ENCODE measurements at places on chromosomes 1 and 21. TPM values are rescaled to one million over a fixed set of nuclear protein-coding genes. Genes with fewer than 3 reads are reported as not detected.

The GPR161 gene
- 14.1 TPM for polyA plus RNA-seq

The PROX1 gene
- polyA plus RNA-seq, result 0.07 TPM

The DMBX1 gene
- not detected for polyA plus RNA-seq

The GJA9 gene
- not detected for polyA plus RNA-seq

The ZBTB8A gene
- 5.0 TPM for polyA plus RNA-seq

The PTPRF gene
- polyA plus RNA-seq, result 68.3 TPM

The MIXL1 gene
- 0.21 TPM for polyA plus RNA-seq

The IGSF9 gene
- not detected for polyA plus RNA-seq

The LRRC8D gene
- 41.1 TPM for polyA plus RNA-seq

The CD84 gene
- not detected for polyA plus RNA-seq

The AMY1B gene
- not detected for polyA plus RNA-seq

The FMOD gene
- polyA plus RNA-seq, result 5.4 TPM

The ZNF593 gene
- polyA plus RNA-seq, result 28.6 TPM

The NPR1 gene
- 0.02 TPM for polyA plus RNA-seq
